Activated CD4-positive, alpha-beta T cell treated with anti-CD3 and anti-CD28 coated beads, Interleukin-2, amount 10 ng/mL, durations not matched to agents 7 days and 5 days (primary cell): ENCODE measurements at places on chromosomes 7 and 10.

GRCh38 chr10:98308669-98309365 lies 40.8 kb upstream of the LOXL4 start:
- DNase-seq: no peak

DNA sequence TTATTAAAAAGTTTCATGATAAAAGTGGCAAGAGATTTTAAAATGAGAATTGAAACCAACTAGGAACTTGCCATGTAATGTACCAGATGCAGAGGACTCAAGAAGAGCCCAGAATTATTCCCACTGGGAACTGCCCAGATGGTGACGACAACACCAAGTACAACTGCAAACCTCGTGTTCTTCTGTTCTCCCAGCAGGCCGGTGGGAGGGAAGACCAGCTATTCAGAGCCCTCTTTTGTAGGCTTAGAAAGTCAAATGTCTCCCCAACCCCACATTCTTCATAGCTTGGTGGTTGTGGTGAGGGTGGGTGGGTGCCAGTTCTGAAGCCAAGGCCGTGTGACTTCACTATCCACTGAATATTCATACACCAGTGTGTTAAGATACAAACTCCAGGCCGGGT lies 54.3 kb upstream of the ITGB1 start:
- DNase-seq: no peak

GRCh38 chr7:32275216-32276009 lies 205.2 kb upstream of the PDE1C start:
- no peak for DNase-seq

DNA sequence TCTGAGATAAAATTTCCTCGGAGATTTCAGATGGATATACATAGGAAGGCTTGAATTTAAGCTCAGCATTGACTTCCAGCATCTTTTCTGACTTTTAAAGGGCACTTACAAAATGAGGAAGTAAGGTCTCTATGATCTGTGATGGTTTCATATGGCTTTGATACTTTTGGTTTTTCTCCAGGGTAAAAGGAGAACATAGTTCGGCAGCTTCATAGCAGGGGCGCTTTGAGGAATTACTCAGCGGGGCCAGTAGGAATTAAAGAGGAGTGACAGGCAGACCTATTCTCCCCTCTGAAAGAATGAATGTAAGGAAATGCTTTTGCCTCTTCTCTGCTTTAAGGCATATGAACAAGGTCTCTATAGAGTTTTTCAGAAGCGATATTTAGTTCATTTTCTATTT lies 80.0 kb upstream of the PCDH15 start:
- DNase-seq: no peak

- DNase-seq: no peak
These were observed 357.1 kb downstream of the PCLO start for GRCh38 chr7:82805527-82805960.

- DNase-seq: no peak
These were observed at the start of gene HMX3 for GRCh38 chr10:123135415-123136141. TSS of gene HMX3 (plus strand) at chr10:123135970. CDS start at chr10:123136051, 81 bp downstream.

DNA sequence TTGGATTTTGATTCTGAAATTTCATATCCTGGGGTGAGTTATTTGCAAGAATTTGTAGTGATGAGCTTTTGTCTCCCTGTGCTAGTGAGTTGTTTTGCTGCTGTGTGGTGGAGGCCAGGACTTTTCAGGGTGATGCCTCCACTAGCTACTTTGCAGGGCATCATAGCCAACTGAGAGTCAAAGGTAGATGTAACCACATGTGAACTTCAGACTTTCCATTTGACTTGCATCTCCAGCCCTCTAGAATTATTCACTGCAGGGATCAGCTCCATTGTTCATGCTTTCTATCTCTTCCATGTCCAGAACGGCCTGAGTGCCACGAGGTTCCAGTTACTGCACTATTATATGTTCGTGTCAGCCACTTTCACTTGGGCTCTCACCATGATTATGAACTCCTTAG lies 534.3 kb downstream of the GRM8 start:
- no peak for DNase-seq

GRCh38 chr10:60606343-60607080 lies 171.8 kb upstream of the CDK1 start:
- no peak for DNase-seq

DNA sequence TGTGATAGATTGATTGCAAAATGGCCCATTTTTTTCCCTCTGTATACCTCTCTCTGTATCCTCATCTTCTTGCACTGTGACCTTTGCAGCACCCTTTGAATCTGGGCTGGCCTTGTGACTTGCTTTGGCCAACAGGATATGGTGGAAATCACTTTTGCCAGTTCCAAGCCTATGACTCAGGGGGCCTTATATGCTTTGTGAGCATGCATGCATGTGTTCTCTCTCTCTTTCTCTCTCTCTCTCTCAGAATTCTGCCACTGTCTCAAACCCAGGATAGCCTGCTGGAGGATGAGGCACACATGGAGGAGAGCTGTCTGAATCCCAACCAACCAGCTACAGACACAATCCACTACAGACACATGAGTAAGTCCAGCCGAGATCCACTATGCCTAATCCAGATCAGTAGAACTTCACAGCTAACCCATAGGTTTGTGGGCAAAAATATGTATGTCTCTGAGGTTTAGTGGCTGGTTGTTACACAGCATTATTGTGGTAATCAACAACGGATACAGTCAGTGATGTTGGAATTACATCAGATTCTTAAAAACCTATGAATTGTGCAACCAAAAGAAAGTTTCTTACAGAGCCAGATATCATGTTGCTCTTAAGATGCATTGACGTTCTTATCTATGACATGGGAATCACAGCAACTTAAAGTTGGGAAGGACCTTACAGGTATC lies 41.8 kb upstream of the ABCB4 start:
- no peak for DNase-seq

- no peak for DNase-seq
These were observed 77.6 kb downstream of the FBXL13 start for GRCh38 chr7:102996957-102997356.

GRCh38 chr7:151558575-151558974 lies 38.9 kb upstream of the RHEB start:
- no peak for DNase-seq

- DNase-seq: no peak
These were observed 28.5 kb upstream of the NKX6-2 start for GRCh38 chr10:132814469-132814856.

DNA sequence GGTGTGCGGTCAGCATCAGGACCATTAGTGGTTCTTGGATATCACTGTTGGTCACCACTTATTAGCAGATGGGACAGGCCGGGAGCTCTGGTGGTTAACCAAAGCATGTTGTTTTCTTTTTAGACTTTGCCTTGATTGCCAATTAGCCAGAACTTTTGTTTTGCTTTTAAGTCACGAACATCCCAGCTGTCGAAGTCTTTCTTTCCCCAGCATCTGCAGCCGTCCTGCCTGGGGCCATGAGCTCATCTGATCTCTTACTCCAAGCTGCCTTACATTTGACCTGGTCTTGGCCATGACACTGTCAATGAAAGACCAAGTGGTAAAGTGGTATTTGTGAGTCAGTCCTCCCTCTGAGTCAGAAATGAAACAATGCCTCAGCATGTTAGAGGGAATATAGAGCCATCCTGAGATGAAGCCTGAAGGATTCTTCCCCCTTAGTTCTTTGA lies 53.9 kb upstream of the CREB5 start:
- DNase-seq: no peak

DNA sequence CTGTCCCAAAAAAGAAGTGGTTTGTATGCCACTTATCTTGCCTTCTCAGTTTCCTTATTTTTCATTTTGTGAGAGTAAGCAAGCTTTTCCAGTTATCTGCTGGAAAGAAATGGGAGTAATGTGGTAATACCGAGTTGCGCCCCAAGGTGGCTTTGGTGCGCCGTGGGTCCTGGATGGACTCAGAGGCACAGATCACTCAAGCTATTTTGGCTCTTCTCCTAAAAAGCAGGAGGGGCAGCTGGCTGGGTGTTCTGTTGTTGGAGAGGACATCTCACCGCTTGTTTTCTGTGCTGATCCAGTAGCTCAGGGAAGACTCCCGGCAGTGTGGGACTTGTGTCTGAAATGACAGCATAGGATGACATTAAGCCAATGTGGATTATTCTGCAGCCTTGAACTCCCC lies 16.4 kb downstream of the PRKRIP1 start:
- peak; percentile 60 for DNase-seq

DNA sequence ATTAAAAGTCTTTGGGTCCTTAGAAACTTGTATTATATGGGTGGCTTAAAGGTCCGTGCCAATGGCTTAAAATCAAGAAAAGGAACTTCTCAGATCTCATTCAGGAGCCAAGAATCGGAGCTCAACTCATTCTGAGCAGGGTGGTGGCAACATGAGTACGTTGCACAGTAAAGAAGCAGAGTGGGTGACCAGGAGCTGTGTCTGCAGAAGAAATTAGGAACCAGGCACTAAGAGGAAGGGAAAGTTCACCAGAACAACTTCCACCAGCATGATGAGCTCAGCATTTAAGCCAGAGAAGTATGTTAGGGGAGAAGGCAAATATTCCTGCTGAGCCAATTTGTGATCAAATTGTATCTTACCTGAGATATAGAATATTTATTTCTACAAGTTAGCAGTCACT lies 236.0 kb upstream of the NRP1 start:
- DNase-seq: no peak

GRCh38 chr10:90777621-90778020 lies 80.2 kb downstream of the HTR7 start:
- DNase-seq: no peak

- no peak for DNase-seq
These were observed 20.1 kb upstream of the CABCOCO1 start for GRCh38 chr10:61642676-61643075.

DNA sequence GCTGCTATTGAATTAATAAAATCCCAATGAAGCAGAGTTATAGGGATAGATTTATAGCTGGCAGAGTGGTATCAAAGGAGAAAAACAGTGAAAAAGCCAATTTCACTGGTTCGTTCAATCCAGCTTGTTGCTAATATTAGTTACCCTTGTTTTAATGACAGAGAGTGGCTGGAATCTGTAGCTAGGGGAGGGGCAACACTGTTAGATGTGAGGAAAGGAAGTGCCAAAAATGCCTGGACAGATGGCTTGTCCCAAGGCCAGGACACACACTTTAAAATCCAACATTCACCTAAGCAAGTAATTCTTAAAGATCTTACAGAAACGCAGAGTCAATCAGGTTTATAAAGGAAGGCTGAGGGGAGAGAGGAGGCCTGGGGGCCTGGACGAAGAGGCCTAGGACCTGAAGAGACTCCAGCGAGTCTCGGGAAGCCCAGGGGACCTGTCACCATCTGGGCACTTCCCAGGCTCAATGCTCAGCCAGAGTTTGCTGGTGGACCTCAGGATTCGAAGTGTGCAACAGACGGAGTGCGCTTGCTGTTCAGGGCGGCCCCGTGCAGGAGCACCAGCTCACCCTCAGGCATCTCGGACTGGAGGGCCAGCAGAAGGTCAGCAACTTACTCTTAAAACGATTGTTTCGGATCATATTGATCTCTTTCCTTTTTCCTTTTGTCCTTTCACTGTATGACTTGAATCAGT lies 36.7 kb downstream of the TMEM248 start:
- no peak for DNase-seq

GRCh38 chr10:1659221-1659791 lies 78.0 kb downstream of the ADARB2 start:
- DNase-seq: no peak

DNA sequence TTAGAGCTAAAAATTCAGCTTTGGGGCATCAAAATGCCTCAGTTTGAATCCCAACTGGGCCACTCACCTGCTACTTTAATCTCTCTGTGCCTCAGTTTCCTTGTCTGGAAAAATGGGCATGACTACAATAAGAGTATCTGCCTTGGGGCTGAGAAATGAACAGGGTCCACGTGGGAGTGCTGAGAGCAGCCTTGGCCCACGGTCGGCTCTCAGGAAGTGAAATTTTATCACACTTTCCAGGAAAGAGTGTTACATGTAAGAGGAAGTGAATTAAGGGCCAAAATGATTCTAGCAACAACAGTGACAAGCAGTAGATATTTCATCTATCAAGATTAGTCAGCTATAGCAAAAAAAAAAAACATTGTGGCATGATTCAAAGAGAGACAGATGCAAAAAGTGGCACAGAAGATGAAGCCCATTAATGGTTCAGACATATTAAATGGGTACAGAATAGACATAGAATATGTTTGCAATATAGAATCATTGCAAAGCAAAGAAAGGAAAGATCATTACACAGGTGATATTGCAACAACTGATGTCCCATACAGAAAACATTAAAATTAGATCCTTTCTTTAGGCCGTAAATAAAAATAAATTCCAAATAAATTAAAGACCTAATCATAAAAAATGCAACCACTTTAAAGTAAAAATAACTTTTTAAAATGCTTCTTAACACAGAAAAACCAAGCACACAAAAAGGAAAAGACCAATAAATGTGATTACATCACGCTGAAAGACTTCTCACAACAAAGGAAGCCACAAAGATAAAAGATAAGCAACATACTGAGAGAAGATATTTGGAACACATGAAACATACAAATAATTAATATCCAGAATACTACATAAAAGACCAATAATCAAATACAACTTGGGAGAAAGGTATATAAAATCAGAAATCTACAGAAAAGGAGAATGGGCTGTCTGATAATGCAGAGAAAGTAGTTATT lies 4.3 kb downstream of the TMEM273 start:
- DNase-seq: no peak

- DNase-seq: no peak
These were observed 143.7 kb downstream of the TAX1BP1 start for GRCh38 chr7:27883696-27884095.

DNA sequence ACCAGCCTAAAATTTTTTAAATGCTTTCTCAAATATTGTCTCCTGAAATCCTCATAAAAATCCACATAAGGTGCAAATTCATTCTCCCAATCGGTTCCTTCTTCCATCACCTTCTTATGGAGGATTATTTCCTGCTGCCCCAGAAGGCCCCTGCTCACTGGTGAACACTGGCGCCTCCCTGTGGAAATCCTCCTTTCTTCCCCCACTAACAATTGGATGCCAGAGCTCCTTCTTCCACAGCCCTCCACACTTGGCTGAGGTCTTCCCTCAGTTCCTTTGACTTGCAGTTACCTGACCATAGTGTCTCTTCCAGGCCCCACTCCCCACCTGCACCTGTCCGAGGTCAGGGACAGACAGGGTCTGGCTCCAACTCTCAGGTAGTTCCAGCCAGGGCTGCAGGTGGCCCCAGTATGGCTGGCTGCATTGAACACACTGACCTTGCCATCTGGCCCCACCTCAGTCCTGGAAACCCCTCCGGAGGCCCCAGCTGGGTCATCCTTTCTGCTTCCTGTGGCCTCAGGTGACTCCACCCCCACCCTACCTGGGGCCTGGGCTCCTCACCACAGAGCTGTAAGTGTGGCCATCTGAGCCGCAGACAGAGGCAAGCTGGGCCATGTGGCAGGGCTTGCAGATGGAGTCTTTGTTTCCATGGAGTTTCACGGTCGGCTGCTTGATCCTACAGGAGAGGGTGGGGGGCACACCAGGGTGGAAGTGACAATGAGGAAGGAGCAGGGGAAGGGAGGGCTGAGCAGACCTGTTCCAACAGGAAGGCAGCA lies 18.4 kb downstream of the SPOCK2 start:
- DNase-seq: no peak

GRCh38 chr7:134709197-134709596 lies 62.5 kb downstream of the BPGM start:
- DNase-seq: no peak
